ENCODE measurements at places on chromosomes 6 and 20. TPM values are rescaled to one million over a fixed set of nuclear protein-coding genes. Genes with fewer than 3 reads are reported as not detected.

- no peak for ATAC-seq
Measured at GRCh38 chr6:81304466-81304865, 448.0 kb downstream of the TENT5A start.

DNA sequence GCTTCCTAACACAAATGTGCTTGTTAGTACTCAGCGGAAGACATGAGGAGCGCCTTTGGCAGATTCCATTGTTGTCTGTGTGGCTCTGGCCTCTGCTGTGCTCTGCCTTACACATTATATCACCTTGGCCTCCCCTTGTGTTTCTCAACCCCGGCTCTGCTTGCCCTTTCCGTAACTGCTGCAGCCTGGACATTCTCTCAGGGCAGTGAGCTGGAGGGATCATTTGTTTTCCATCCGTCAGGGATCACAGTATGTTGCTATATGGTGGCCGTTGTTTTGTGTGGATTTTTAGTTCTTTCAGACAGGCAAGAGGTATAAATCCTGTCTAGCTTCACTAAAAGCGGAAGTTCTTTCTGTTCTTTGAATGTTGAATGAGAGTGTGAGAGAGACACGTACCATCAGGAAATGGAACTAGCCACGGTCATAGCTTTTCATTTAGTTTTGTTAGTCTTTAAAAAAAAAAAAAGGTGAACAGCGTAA is 175.1 kb downstream of the JARID2 start:
- no peak for ATAC-seq

DNA sequence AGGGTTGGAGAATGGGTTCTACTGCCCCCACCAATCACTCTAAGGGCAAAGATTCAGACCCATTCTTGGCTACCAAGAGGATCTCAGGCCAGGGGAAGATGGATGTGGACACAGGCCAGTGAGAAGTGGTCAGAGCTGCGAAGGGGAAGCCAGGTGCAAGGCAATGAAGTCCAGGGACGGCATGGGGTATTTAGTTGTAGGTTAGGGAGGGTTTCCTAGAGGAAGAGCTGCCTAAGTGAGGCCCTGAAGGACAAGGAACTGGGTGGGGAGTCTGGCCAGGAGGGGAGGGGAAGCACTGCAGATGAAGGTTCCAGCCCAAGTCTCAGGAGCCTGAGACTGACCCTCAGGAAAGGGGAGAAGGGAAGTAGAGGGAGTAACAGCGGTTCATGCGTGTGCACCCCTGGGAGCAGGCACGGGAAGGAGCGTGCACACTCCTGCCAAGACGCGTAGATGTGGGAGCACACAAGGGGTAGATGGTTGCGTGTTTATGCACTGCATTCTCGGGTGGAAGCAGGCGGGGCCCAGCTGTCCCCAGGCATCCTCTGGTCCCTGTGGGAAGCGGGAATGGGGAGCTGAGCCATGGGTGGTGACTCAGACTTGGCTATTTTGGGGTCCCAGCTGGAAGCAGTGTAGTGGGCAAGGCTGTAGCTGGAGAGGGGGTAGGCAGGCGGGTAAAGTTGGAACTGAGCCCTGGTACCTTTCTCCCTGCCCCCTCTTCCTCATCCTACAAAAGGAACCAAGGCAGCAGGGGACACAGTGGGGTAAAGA is 3.3 kb downstream of the ACTL10 start:
- ATAC-seq: no peak

CST4 gene
- total RNA-seq: not detected

PMEPA1 gene
- 2.7 TPM for total RNA-seq

DEFB132 gene
- total RNA-seq: not detected

SCUBE3 gene
- 0.12 TPM for total RNA-seq

Measured in esophagus mucosa (tissue), 1 donor.